T-helper 1 cell (primary cell): ENCODE measurements at places on chromosomes 6 and 20.

DNA sequence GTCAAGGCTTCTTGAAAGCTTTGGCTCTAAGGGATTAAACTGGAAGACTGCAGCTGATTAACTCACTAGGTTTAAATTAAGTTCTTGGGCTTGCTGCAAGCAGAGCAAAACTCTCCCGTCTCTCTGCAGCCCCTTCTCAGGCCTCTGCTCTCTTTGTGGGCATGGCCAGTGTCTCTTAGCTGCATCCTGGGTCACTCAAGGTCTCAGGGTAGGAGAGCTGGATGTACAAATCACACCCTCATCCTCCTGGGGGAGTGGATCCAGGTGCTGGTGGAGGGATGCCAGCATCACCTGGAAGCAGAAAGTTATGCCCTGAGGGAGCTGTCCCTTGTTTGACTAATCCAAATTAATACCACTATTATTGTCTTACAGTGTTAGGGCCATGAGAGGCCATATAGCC lies 35.8 kb downstream of the GCM1 start:
- no peak for DNase-seq

GRCh38 chr6:18632670-18633410 lies 245.7 kb downstream of the RNF144B start:
- no peak for DNase-seq

DNA sequence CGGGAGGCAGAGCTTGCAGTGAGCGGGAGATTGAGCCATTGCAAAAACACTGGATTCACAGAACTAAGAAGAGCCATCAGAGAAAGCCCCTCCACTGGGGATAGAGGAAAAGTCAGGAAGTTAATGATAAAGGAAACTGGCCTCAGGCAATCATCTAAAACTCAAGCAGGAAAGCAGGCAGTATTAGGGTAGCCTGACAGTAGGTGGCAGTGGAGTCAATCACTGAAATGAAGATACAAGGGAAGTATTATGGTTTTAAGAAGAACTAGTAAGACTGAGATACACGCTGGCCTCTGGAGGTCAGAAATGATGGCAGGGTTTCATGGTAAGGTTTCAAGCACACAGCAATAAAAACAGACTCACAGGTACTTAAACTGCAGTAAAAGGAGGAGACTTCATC lies 578.3 kb downstream of the HACE1 start:
- DNase-seq = no peak

DNA sequence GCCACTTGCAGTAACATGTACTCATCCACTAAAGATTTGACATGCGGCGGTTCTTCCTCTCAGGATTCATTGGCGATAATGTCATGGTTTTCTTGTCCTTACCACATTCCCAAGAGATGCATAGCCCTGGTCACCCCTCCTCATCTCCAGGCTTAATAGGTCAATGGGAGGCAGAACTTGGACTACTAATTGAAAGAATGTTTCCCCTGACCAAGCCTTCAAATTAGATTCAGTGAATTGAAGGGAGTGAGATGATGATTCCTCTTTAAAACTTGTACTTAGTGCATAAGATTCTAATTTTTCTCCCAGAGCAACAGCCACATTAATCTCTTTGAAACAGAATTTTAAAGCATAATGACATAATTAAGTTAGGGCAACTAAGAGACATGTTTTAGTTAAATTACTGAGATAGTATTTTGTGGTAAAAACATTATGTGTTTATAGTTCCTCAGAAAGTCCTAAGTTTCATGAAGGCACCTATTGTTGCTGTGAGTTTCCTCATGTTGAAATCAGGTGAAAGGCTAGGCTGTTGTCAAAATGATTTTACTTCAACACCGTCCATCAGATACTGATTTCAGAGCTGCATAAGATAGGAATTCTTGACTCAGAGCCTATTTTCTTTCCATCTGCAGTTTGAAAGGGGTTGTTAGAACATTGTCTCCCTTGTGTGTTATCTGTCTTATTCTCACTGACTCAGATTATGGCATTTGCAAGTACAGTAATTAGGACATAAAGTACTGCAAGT lies 48.5 kb downstream of the STK4 start:
- DNase-seq = no peak

- DNase-seq = no peak
Measured at GRCh38 chr6:25147223-25147622, 132.0 kb upstream of the CARMIL1 start.

DNA sequence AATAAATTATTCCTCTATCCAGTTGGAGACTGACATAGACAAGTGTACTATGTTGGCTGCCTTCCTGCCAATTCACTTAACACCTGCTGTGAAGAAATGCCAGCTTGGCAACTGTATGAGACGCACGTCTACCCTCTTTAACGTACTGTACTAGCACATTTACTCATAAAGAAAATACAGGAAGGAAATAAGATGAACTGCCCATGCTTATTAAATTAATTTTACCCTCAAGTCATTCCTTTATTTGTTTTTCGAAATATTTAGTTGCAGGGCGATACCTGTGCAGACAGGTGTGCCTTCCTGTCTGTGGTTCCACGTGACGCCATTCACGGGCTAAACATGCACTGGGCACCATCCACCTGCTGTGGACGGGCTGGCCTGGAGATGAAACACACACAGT lies 52.0 kb downstream of the PSMG4 start:
- no peak for DNase-seq

DNA sequence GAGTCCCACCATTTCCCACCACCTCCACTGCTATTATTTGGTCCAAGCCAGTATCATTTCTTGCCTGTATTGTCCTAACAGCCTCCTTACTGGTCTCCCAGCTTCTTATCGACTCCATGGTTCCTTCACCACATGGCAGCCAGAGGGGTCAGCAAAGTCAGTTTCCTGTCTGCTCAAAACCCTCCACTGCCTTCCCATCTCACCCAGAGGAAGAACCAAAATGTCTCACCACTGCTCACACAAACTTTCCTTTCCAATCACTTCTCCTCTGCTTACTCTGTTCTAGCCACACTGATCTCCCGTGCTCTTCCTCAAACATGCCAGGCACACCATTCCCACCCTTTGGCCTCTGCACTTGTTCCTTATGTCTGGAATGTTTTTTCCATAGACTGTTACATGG lies 39.7 kb downstream of the BCL2L1 start:
- no peak for DNase-seq

DNA sequence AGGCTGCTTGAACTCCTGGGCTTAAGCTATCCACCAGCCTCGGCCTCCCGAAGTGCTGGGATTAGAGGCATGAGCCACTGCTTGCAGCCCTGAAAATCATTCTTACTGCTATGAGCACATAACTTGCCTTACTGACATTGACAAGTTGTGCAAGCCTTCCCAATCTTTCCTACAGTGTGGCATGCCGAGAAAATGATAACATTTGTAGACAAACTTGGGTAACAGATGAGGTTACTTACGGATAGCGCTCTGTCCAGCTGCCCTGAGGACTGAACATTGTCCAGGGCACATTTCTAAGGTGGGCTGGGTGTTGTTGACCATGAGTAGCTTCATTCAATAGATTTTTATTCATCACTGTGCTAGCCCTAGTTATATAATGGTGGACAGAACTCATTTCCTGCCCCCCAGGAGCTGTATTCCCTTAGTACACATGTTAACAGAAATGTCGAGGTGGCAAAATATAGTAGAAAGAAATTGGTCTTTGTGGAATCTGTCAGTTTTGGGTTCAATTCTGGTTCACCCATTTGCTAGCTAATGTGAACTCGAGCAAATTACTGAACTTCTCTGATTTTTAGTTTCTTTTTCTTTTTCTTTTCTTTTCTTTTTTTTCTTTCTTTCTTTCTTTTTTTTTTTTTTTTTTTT lies 118.4 kb upstream of the AKIRIN2 start:
- no peak for DNase-seq

DNA sequence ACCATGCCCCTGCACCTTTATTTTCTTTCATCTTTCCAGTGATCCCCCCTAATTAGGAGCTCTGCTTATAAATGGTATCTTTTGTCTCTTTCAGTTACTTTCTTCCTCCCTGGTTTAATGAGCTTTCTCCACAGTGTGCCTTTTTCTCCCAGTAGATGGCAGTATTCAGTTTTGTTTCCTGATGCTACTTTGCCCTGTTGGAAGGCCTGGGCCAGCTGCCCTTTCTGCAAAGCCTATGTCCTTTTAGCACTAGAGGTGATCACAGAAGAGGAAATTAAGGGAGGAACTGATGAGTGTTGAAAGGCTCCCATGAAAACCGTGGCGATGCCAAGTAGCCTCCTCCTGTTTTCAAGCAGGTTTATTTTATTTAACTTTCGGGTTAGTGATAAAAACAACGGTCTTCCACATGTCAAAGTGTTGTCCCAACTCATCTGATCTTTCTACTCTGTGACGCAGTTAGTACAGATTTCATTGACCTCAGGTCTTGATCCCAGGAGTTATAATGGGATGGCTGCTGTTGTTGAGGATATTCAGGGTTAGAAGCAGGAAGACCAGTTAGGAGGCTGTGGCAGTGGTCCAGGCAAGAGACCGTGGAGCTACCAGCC lies 184.2 kb upstream of the BMP2 start:
- no peak for DNase-seq

DNA sequence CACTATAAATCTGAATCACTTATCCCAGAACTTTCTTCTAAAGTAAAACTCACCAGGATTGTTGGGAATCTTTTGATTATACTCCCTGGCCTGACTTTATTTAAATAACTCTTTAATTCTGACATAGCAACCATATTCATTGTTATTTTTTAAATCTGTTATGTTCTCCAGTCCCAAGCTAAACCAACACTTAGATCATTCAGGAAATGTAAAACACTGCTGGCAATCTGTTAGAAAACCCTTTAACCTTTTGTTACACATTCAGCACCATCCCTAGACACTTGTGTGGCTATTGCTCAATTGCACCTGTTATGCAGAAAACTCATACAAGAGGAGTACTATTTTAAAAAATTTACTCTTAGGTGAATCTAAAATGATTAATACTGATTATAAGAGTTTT lies 101.8 kb upstream of the NHSL1 start:
- DNase-seq = no peak

- DNase-seq = no peak
Measured at GRCh38 chr6:82022614-82023129, 224.9 kb downstream of the IBTK start.

DNA sequence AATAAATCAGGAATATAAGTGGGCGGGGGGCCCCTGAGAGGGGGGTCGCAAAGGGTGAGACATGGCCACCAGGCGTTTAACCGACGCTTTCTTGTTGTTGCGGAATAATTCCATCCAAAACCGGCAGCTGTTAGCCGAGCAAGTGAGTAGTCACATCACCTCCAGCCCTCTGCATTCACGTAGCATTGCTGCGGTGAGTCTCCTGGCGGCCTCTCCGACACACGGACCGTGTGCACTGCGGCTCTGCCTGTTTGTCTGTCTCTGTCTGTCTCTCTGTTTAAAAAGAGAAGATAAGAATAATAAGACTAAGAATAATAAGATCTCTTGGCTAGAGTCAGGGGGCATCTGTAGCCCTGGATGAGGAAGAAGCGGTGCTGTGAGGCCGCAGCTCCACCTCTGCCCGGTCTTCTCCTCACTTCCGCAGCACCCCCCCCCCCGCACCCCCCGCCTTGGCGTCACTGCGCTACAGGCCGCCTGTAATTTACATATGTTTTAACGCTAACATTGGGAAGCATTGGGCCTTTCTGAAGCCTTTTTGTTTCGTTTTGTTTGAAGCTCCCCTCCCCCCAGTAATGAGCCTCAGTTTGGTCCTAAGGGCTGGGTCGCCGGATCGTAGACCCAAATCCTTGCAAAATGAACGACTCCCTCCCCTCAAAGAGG lies 993 bp downstream of the STX16 start:
- peak; percentile 67 for DNase-seq

- DNase-seq = no peak
Measured at GRCh38 chr20:62164879-62165761, 17.7 kb upstream of the MTG2 start.

GRCh38 chr20:54293526-54293925 lies 85.6 kb downstream of the PFDN4 start:
- no peak for DNase-seq

DNA sequence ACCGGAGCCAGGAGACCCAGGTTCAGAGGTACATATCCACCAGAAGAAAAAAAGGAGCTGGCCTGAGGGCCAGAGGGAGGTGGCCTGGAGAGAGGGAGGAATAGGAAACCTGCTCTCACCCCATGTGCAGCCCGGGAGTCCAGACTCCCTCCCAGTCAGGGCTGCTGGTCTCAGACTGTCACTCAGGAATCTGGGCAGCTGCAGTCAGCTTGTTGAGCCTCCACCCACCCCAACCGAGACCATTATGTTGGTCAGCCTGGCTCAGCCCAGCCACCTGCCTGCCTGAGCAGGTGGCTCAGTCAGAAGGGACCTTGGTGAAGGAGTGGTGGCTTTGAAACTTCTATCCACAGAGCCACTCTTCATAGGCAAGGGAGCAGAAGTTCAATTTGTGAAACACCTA lies 53.3 kb upstream of the EPB41L1 start:
- DNase-seq = no peak

GRCh38 chr6:159894991-159895390 lies 4.2 kb downstream of the MAS1 start:
- no peak for DNase-seq

DNA sequence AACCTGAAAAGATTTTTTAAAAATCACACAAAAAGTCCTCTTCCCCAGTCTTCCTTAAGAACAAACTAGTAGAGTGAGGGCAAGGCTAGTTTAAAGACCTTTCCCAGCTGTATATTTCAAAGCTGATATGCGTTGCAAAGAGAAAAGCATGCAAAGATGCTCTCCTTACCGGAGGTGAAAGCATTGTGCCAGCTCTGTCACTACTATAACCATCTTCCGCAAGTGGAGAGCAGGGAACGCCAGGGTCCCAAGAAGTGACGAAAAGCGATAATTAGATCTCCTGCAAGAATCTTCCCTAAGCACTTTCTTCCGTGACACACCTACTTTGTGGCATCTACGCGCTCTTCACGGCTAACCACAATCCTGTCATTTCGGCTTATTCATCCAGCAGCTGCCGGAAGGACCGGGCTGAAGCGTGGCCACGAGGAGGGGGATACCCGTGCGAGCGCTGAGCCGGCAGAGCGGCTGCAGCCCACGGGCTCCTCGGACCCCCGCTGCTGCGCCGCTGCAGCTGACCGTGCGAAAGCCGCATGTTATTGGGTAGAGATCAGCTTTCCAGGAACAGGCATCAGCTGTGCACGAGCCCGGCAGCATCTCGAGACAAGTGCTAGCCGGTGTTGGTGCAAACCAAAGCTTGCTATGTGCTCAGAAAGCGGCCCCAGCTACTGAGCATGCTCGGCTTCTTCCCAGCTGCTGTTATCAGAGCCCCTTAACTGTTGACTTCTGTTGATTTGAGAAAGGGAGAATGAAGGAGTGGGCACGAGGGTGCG lies 57.2 kb upstream of the ARHGAP18 start:
- peak; percentile 17 for DNase-seq

GRCh38 chr6:117557951-117558350 lies 44.4 kb downstream of the GOPC start:
- no peak for DNase-seq

- DNase-seq = no peak
Measured at GRCh38 chr6:47922391-47922790, 140.6 kb downstream of the OPN5 start.

DNA sequence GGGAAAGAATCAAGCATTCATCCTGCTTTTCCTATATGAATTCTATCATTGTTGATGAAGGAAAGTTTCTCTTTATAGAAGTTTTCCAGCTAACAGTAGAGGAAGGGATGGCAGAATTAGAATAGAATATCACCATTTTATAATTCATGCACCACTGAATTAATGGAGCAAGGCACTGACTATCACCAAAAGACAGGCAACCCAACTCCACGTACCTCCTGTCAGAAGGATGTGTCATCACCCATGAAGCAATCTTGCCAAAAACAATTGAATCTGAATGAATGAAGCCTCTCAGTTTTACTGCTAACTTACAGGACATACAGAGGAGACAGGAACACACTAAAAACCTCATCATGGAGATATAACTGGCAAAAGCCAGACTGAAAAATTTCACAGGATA lies 122.4 kb downstream of the NFATC2 start:
- no peak for DNase-seq
